ENCODE measurements at places on chromosomes 5 and 9. TPM values are rescaled to one million over a fixed set of nuclear protein-coding genes. Genes with fewer than 3 reads are reported as not detected.

DNA sequence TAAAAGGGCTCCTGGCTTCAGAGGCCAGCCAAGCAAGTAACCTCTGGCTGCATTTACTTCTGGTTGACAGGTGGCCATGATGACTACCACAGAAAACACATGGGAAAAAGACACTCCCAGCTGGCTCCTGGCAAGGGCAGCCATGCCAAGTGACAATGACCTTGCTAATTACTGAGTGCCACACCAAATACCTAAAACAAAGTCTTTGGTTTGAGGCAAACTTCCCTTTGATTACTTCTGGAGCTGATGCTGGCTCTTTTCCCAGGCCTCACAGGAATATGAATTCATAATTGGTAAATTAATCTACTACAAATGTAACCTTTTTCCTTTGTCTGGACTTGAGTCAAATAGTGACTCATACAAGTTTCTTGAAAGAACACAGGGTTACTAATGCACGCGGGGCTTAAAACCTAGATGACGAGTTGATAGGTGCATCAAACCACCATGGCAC is 61.0 kb downstream of the LPAR1 start:
- no peaks in the 10 kb centered on the region for H3K36me3 ChIP-seq
- no peak overlapping the region for H3K27ac ChIP-seq
- DNase-seq: peak; percentile 52
- no peak overlapping the region for H3K4me3 ChIP-seq
- peaks cover 10% of the 10 kb centered on the region for H3K4me1 ChIP-seq

DNA sequence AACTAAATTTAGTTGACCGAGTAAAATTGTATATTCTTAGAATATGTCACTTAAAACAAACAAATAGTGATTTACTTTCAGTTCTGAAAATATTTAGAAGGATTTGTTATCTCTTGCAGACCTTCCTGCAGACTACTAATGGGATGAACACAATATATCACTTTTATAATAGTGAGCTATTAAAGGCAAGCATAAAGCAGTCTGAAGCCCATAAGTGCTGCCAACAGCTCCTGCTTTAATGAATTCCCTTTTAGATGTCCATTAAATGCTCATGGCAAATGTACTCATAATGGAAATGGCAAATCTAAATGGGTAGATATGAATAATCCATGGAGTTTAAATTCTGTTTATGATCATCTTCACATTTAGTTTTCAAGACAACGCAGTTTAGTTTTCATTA is 170.2 kb downstream of the RANBP17 start:
- no peaks in the 10 kb centered on the region for H3K4me1 ChIP-seq
- DNase-seq: no peak
- H3K36me3 ChIP-seq: no peaks in the 10 kb centered on the region
- no peak overlapping the region for H3K27ac ChIP-seq
- no peaks in the 10 kb centered on the region for H3K27me3 ChIP-seq

IFNK gene
- total RNA-seq: not detected

DNA sequence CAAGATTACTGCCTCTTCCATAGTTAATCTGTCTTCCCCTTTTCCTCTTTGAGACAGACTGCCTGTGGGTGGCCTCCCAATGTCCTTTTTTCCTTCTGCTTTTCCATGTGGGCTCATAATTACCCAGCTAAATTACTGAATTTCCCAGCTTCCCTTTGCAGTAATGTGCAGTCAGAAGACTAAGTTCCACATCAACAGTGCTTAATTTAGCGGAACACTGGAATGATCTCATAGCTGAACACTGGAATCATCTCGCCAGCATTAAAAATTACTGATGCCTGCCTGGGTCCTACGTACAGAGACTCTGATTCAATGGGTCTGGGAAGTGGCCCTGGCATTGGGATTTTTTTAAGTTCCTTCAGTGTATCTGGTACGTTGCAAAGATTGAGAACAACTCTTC is 84.3 kb downstream of the DNAH5 start:
- no peak overlapping the region for H3K4me3 ChIP-seq
- H3K36me3 ChIP-seq: no peaks in the 10 kb centered on the region
- no peaks in the 10 kb centered on the region for H3K4me1 ChIP-seq
- DNase-seq: no peak
- H3K27ac ChIP-seq: no peak overlapping the region

ZNF658 gene
- total RNA-seq: 3.6 TPM

RARS1 gene
- 42.9 TPM for total RNA-seq

DNA sequence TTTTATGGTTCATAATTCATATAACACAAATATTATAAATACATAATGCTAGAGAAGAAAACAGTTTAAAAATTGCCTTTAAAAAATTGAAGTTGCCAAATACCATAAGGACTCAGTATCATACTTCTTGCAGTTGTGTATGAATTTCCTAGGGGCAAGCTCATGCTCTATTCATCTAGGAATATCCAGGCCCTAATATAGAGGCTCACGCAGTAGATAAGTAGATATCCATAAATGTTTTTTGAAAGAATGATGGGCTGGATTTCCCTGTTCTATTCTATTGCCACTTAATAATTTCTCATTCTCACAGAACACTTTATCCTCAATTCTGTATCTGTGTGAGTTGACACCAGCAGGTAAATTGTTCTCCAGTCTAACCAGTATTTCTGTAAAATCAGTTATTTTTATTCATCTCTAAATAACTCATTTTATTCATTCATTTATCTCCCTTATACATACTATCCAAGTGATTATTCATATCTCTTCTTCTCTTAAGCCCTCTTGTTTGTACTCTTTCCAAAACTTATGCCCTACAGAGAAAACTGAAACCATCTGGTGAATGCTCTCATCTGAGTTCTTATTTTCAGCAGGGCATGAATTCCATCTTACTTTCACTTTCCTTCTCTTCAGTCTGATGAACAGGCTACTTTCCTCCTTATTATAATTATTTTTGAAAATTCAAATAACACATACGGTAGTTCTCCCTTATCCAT is 97.1 kb downstream of the SLC44A1 start:
- no peaks in the 10 kb centered on the region for H3K36me3 ChIP-seq
- H3K27ac ChIP-seq: no peak overlapping the region
- peaks cover 8% of the 10 kb centered on the region for H3K4me1 ChIP-seq

DNA sequence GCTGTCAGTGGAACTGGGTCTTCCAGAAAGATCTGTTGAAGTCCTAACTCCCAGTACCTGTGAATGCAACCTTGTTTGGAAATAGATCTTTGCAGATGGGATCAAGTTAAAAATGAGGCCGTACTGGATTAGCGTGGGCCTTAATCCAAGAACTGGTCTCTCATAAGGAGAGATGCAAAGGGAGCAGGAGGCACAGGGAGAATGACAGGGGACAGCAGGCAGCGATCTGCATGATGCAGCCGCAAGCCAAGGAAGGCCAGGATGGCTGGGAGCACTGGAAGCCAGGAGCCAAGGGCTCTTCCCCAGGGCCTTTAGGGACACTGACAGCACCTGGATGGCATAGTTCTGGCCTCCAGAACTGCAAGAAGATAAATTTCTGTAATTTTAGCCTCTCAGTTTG is 114.4 kb downstream of the ICE1 start:
- H3K4me3 ChIP-seq: no peak overlapping the region
- no peak overlapping the region for H3K27ac ChIP-seq
- H3K36me3 ChIP-seq: no peaks in the 10 kb centered on the region

DNA sequence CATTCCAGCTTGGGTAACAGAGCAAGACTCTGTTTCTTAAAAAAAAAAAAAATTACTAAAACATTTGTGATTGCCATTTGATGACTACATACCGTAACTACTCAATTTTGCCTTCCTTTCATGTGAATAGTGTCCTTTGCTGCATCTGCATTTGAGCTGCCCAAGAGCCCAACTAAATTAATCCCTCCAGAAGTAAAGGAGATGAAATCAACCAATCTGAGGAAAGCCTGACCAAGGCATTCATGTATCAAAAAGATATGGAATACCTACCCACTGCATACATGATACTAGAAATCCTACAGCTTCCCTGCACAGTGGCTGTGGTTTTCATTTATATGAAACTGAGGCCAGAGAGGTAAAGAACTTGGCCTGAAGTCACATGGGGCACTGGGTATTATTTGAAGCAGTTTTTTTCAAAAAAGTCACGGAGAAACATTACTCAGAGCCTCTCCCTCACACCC is 177.5 kb downstream of the AOPEP start:
- no peak overlapping the region for H3K27ac ChIP-seq
- DNase-seq: no peak

GRCh38 chr5:181059297-181060230 is 19.5 kb downstream of the BTNL9 start:
- no peak overlapping the region for H3K27ac ChIP-seq
- no peak overlapping the region for H3K4me3 ChIP-seq
- H3K4me1 ChIP-seq: no peaks in the 10 kb centered on the region
- H3K27me3 ChIP-seq: peaks cover 19% of the 10 kb centered on the region

NFX1 gene
- total RNA-seq: 17.7 TPM

GRCh38 chr9:5430912-5431311 is 6.8 kb downstream of the PLGRKT start:
- no peak overlapping the region for H3K4me3 ChIP-seq
- no peak for DNase-seq
- no peak overlapping the region for H3K27ac ChIP-seq
- H3K36me3 ChIP-seq: no peaks in the 10 kb centered on the region

DNA sequence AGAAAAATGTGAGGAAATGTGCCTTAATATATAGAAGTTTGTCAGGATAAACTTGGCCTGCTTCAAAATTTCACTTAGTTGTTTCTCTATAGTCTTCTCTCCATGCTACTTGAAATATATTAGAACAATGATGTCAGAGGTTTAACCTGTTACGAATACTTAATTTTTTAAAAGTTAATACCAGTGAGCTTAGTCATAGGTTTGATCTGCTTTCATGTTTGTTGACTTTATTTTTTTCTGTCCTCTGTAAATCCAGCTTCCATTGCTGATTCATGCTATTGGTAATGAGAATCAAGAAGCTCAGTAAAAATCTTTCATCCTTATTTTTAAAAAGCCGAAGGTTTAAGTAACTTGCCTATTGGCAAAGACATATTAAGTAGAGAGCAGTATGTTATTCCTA is 27.9 kb downstream of the BDP1 start:
- no peaks in the 10 kb centered on the region for H3K4me1 ChIP-seq
- H3K27ac ChIP-seq: no peak overlapping the region
- no peaks in the 10 kb centered on the region for H3K27me3 ChIP-seq
- H3K36me3 ChIP-seq: no peaks in the 10 kb centered on the region

RALGPS1 gene
- total RNA-seq: 7.7 TPM

GRCh38 chr9:121827251-121827967 is 176.0 kb downstream of the DAB2IP start:
- no peaks in the 10 kb centered on the region for H3K36me3 ChIP-seq
- no peak overlapping the region for H3K27ac ChIP-seq
- H3K4me3 ChIP-seq: no peak overlapping the region
- no peaks in the 10 kb centered on the region for H3K4me1 ChIP-seq
- peak; percentile 6 for DNase-seq
- H3K27me3 ChIP-seq: no peaks in the 10 kb centered on the region

CTXN3 gene
- not detected for total RNA-seq

- no peak overlapping the region for H3K27ac ChIP-seq
- DNase-seq: no peak
- no peak overlapping the region for H3K4me3 ChIP-seq
- no peaks in the 10 kb centered on the region for H3K36me3 ChIP-seq
Measured at GRCh38 chr5:1923766-1924165, 41.0 kb upstream of the IRX4 start.

- no peaks in the 10 kb centered on the region for H3K36me3 ChIP-seq
- peaks cover 15% of the 10 kb centered on the region for H3K27me3 ChIP-seq
- DNase-seq: no peak
Measured at GRCh38 chr9:37034938-37035647, 1.0 kb upstream of the PAX5 start.

DNA sequence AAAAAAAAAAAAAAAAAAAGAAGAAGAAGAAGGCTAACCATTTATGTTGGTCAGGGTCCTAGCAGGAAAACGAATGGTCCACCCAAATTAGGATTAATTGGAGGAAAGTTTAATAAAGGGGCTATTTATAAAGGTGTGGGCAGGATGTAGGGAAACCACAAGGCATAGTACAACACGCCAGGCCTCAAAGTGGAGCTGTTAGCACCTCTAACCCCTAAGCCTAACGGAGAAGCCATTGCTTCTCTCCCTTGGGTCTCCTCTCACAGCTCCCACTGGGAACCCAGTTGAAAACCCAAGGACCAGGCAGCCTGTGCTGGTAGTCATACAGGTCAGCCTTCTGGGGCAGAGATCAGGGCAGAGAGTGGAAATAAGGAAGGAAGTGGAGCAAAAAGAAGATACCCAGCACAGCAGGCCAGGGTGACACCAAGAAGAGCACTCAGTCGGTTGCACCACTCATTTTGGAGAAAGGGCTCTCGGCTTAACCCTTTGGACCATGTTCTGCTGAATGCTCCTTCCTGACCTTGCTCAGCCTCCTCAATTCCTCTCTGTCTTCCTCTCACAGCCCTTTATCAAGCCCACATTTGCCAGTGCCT is 8.8 kb upstream of the GLIPR2 start:
- no peak overlapping the region for H3K4me3 ChIP-seq
- no peaks in the 10 kb centered on the region for H3K4me1 ChIP-seq
- no peaks in the 10 kb centered on the region for H3K36me3 ChIP-seq
- DNase-seq: no peak
- no peaks in the 10 kb centered on the region for H3K27me3 ChIP-seq
- H3K27ac ChIP-seq: no peak overlapping the region

DNA sequence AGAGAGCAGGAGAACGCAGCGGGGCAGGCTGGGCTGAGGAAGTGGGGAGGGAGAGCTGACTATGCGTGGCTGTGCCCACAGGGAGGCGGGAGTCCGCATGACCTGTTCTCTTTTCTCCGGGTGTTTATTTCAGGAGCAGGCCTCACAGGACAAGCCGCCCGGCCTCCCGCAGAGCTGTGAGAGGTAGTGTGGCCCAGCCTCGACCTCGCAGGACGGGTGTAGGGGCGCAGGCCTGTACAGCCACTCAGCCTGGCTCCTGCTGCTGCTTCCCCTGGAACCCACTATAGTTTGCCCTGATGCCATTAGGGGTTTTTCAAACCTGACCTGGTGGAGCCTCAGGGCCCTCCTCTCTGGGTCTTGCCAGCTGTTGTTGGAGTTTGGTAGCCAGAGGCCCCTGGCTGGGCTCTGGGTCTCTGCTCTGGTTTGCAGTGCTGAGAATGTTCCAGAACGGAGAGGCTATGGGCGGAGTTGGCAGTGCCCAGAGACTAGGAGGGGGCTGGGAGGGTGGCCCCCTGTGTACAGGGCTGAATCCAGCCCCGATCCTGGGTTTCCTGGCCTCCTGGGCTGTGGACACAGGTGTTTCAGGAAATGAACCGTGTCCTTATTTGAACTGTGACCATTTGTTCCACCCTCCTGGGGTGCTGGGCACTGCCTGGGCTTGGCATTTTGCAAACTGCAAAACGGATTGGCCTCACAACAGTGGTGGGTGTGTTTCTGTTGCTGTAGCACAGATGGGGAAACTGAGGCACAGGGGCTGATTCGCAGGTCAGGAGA is 78.8 kb downstream of the WNK2 start:
- no peaks in the 10 kb centered on the region for H3K27me3 ChIP-seq
- no peaks in the 10 kb centered on the region for H3K36me3 ChIP-seq
- H3K4me1 ChIP-seq: peaks cover 21% of the 10 kb centered on the region
- no peak overlapping the region for H3K4me3 ChIP-seq
- peak; percentile 70 for DNase-seq
- H3K27ac ChIP-seq: peak overlapping the region; percentile 63

- no peak overlapping the region for H3K27ac ChIP-seq
- H3K4me3 ChIP-seq: no peak overlapping the region
- H3K4me1 ChIP-seq: peaks cover 16% of the 10 kb centered on the region
- DNase-seq: no peak
- no peaks in the 10 kb centered on the region for H3K27me3 ChIP-seq
Measured at GRCh38 chr5:78291687-78292086, 2.8 kb downstream of the AP3B1 start.

FAM151B gene
- total RNA-seq: 1.4 TPM

All from pancreas (tissue), 10 donors.